Gastrocnemius medialis (tissue), 4 donors: ENCODE measurements at places on chromosomes 1 and 21.
A peak's percentile ranks its signal among the peaks of the same experiment; 100 is the strongest.

DNA sequence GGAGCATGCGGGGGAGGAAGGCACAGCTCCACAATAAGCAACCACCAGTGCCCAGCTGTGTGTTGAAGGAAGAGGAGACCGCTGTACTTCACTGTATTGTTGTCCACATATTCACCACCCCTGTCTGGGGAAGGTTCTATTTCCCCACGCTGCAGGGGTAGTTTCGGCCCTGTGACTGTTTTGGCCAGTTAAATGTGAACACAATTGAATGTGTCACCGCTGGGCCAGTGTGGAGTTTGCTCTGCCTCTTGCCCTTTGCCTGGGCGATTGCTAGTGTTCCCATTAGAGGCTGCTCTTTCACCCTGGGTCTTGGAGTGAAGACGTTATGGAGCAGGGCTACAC is 32.6 kb downstream of the UBE4B start:
- no peak for DNase-seq

- DNase-seq = no peak
Measured at GRCh38 chr1:153071511-153071910, at the start of gene SPRR2B. TSS of gene SPRR2B (minus strand) at chr1:153071611. CDS start at chr1:153070839, 772 bp downstream.

DNA sequence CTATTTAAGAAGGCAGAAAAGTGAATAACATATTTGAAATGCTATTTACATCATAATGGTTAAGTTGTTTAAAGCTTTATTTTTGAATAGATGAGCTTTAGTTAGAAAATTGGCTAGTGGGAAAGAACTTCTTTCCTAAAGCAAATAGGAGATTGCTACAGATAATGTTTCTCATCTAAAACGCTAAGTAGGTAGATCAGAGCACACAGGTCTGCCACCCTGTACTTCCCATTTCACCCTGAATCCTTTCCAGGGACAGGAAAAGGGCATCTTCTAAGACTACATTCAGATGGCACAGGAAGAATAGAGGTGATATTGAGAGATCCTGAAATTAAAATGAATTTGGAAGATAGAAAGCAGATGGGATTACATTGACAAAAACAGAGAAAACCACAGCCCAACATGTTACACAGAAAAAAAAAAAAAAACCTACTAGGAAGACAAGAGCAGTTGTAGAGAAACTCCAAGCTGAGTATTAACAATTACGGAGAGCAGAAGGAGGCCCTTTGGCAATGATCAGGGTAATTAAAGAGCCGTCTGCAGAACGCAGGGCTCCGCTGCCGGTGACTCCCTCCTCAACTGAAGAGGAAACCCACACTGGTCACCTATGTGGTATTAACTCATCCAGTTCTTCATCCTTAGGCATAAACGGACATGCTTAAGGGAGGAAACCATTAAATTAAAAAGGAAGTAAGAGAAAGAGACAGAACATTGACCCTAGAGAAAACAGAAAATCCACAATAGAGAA is 53.6 kb upstream of the MAP10 start:
- no peak for DNase-seq

DNA sequence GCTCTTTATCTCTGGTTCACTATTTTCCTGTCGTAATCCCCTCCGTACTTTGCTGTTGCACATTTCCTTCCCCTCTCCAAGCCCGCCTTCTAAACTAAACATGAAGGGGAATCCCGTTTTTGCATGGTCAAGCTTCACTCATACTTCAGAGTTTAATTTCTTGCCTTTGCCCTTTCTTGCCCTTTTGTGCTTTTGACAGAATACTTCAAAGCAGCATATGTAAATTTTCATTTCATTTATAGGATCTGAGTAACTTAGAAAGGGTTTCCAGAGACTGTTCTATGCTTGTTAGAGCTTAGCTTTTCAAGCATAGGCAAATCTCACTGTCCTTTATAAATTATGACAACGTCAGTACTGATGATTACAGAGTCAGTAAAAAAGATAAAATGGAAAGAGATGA is 27.7 kb downstream of the SPATA45 start:
- DNase-seq = no peak

GRCh38 chr1:45479039-45479748 is 11.8 kb downstream of the TESK2 start:
- no peak for DNase-seq

GRCh38 chr21:34372321-34372720 is 3.0 kb upstream of the SMIM11 start:
- DNase-seq = no peak

DNA sequence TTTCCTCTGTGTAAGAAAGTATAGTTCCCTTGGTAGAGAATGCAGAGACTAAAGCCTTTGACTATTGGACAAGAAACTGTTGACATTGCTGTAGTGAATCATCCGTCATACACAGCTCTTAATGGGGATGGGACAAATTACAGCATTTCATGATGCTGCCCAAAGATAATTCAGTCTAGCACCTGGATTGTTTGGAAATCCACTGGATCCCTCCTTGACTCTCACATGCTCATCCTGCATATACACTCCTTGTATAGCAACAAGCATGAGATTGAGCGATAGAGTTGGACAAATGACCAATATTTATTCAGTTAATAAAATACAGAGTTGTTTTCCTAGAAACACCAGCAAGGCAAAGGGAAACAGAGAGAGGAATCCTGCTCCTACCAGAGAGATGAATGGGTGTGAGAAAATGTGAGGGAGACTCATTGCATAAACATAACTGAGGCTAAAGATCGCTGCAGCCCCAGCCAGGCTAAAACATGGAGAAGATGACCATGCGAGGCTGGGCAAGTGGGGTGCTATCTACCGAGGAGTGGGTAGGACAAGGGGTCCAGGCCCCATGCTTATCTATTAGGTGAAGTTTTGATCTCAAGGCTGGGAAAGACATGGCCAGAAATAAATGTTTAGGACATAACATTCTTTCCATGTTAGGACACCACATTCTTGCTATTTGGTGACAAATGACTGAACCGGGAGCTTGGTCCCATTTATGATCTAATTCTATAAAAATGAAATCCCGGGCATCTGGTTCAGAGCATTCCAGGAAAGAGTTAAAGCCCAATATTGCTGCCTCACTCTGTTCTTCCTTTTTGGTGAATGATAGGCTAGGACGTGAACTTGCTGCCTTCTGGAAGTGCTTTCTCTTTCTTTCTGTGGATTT is 153.2 kb downstream of the TGFB2 start:
- DNase-seq = no peak

- no peak for DNase-seq
Measured at GRCh38 chr21:46581780-46582307, 23.0 kb downstream of the S100B start.

DNA sequence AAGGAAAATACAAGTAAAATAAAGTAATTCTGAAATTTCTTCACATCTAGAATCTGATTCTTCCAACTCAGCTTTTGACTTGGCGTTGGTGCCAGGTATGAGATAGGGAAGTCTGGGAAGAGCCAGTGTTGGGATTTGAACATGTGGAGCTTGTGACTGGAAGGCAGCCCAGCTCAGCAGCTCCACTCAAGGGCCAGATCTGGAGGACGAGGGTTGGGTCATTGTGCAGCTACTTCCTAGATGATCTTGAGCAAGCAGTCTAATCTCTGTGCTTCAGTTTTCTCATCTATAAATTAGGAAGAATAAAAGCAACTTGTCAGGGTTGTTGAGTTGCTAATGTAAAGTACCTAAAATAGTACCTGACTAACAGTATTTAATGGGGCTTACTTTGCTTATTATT is 5.0 kb downstream of the ADARB1 start:
- DNase-seq = no peak

DNA sequence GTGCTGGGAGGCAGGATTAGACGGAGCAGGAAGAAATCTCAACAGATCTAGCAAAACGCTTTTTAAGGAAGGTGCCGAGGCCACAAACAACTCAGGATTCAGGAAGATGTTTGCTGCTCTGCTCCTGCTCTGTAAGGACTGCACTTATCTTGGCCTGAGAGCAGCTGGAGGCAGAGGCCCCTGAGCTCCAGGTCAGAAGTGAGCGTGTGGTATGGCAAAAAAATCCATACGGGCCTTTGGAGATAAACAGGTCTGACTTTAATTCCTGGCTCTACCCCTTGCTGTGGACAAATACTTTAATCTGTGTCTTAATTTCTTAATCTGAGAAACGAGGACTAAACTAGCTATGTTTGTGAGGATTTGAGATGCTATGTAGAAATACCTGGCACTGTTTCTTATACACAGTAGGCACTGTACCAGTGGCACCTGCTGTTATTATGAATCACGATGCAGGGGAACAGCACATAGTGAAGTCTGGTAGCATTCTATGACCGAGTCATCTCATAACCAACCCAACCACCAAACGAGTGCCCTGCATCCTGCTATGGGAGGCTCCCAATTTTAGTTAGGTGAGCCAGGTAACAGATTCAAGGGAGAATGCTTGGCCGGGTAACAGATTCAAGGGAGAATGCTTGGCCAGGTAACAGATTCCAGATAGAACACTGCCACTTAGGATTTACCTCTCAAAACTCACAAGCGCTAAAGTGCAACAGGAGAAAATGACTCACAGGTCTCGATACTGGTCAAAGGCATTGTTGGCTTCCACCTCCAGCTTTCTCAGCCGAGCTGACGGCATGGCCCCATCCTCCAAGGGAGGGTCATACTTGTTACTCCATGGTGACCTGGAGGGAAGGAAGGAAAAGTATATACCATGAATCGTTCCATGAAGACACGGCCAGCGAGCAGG is 65.9 kb downstream of the SLC66A1 start:
- no peak for DNase-seq

DNA sequence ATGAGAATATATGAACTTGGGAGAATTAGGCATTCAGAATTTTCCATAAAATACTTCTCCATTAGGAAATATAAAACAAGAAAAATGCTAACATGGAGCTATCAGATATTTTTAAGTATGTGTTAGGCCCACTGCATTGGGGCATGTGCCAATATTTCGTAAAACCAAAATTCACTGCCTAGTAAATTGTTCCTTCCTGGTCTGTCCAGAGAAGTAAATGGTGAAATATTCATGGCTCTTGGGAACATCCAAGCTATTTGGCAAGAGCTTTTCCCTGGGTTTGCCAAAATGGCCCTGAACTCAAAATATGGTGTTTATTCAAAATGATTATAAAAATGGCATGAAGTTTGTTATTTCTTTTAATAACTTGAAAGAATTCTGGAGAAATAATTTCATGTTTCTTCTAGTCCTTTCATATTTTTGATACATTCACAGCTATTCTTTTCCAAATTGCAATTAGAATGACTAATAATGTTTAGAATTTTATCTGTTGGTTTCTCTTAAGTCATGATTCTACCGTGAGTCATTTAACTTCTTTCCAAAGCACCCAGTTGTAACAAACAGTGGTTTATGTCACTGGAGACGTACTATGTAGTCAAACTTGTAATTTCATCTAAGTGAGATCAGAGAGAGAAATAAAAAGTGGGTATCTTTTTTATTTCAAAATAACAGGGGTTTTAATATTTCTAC is 25.7 kb upstream of the SLC19A2 start:
- peak; percentile 8 for DNase-seq

DNA sequence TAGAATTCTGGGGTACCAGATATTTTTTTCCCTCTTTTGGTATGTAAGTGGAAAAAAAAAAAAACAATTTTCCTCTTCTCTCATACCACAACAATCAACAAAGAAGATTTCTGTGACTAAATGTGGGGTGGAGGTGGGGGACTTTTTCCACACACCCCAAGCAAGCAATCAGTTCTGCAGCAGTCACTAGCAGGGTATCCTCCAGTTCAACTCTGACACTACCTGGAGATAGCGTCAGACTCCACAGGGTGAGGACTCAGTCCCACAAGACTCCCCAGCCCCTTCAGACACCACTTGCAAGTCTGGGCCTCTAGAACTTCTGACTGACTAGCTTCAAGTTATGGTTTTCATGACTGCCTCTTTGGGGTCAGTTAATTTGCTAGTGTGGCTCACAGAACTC is 6.2 kb downstream of the DHX9 start:
- DNase-seq = no peak

- no peak for DNase-seq
Measured at GRCh38 chr1:203871114-203871880, 9.9 kb downstream of the SNRPE start.

DNA sequence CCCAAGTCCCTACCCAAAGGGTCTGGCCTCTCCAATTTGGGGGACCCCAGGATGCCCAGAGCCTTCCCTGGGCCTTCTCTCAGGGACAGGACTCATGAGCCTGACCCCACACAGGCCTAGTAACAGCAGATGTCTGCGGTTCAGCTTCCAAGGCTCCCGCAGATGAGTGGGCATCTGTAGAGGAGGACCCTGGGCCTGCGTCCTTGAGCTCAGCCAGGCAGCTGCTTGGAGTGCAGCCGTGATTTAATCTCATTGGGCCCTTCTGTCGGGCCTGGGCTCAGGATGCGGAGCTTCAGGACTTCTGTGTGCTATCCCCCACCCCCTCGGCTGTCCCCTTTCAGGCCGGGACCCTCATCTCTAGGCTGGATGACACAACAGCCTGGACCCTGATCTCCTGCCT is 35.4 kb downstream of the IGSF21 start:
- no peak for DNase-seq

DNA sequence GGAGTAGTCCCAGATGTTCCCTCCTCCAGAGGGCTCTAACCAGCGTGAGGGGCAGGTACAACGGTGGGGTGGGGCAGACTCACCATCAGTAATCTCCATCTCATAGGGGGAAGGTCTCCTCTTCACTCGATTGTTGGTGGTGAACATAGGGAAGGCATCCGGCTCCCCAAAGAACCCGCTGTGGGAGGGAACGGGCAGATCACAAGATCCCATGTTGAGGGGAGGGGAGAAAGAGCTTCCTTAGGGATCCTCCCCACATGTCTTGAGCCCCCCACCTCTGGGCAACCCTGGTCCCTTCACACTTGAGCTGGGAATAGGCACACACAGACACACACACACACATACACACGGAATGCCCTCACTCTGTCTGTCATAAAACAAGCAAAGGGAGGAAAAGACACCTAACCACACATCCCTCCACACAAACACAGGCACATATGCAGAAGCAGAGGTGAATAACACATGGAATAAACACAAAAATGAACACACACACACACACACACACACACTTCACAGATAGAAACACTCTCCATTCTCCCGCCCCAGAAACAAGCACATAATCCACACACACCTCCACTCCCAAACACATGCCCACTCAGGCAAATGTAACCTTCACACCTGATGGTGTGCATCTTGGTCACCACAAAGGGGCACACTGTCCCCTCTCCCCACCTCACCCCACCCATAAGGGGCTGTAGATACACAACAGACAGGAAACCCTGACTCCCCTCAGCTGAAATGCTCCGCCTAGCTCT is 7.9 kb downstream of the TAL1 start:
- DNase-seq = no peak

DNA sequence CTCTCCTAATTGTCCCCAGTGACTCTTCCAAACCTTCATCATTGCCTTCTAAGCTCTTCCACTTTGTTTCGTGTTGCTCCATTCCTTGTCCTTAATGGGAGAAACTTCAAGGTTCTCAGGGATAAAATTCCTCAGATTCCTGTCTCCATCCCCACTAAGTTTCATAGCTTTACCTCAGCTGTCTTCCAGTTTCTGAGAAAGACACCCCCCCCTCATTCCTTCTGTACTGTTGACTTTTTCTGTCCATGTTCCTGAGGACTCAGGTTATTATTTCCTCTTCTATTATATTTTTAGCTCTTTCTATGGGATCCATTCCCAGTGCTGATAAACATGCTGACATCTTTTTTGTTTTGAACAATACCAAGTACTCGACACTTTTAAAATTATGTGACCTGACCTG is 215.3 kb upstream of the PTGFR start:
- no peak for DNase-seq

- no peak for DNase-seq
Measured at GRCh38 chr1:1039145-1039910, 19.4 kb downstream of the AGRN start.

- no peak for DNase-seq
Measured at GRCh38 chr1:84742653-84743052, 52.4 kb upstream of the SSX2IP start.
